ENCODE measurements at places on chromosomes 13 and 19.
A peak's percentile ranks its signal among the peaks of the same experiment; 100 is the strongest.

DNA sequence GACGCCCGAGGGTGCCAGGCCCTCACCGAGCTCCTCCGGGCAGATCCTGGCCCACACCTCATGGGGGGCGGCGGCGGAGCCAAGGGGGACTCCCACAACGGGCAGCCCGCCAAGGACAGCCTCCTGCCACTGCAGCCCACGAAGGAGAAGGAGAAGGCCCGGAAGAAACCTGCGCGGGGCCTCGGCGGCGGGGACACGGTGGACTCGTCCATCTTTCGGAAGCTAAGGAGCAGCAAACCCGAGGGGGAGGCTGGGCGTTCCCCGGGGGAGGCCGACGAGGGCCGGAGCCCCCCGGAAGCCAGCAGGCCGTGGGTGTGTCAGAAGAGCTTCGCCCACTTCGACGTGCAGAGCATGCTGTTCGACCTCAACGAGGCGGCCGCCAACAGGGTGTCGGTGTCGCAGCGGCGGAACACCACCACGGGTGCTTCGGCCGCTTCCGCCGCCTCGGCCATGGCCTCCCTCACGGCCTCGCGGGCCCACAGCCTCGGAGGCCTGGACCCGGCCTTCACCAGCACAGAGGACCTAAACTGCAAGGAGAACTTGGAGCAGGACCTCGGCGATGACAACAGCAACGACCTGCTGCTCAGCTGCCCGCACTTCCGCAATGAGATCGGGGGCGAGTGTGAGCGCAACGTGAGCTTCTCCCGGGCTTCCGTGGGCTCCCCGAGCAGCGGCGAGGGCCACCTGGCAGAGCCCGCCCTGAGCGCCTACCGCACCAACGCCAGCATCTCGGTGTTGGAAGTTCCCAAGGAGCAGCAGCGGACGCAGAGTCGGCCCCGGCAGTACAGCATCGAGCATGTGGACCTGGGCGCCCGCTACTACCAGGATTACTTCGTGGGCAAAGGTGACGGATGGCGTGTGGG lies 141.5 kb downstream of the DPF1 start:
- no peak for DNase-seq

GRCh38 chr19:23203841-23204344 lies 46.3 kb downstream of the ZNF724 start:
- no peak for DNase-seq

DNA sequence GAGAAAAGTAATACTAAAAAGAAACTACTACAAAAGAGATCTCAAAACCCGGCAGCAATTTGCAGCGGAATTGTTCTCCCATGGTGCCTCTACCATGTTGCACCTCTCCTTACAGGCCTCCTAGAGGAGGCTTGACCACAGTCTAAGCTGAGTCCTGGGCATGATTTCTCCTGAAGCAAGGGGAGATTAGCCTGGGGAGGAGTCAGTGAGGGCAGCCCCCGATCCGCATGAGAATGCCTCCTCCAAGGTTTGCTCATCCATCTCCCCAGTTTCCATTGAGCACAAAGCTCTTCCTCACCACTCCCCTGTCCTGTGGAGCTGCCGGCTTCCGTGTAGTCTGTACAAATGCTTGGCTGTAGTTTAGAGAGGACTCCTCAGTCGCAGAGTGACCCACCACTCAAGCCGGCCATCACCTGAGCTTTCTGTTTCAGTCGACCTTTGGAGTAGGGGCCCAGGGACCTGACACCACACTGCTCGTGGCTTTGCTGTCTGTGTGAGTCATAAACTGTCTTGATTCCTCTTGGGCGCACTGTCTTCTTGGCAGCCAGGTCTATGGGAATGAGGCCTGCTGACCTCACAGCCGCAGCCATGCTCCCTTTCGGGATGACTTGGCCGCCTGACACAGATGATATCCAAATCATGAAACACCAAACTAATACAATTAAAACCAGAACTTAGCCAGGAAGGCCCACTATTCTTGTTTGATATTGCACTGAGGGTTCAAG lies 72.3 kb downstream of the C1QTNF9 start:
- DNase-seq = no peak

- no peak for DNase-seq
Measured at GRCh38 chr19:5542665-5543064, 25.1 kb downstream of the TINCR start.

GRCh38 chr13:26459276-26460131 lies 98.0 kb upstream of the WASF3 start:
- no peak for DNase-seq

DNA sequence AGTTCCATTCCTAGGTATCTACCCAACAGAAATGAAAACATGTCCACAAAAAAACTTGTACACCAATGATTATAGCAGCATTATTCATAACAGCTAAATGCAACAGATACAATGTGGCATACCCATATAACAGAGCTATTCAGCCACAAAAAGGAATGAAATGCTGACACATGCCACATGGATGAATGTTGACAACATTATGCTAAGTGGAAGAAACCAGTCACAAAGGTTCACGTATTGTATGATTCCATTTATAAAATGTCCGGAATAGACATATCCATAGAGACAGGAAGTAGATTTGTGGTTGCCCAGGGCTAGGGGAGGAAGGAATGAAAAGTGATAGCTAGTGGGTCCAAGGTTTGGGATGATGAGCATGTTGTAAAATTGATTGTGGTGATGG lies 10.8 kb downstream of the CRYL1 start:
- DNase-seq = no peak

DNA sequence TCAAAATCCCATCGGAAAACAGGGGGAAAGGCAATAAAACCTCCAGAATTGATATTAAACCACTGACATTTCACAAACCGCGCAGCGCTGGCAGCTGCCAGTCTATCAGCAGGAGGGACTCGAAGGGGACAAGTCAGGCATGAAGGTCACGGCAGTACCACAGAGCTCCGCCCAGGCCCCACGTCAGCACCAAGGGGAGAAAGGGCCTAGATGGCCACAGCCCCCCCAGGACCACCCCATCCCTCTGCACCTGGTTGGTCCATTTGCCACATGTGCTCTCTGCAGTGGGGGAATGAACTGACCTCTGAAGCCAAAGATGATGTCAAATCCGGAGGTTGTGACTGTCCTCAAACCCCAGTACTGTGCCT lies 9.5 kb upstream of the VSTM2B start:
- DNase-seq = no peak

- DNase-seq = no peak
Measured at GRCh38 chr13:67713571-67713970, 483.4 kb upstream of the PCDH9 start.

DNA sequence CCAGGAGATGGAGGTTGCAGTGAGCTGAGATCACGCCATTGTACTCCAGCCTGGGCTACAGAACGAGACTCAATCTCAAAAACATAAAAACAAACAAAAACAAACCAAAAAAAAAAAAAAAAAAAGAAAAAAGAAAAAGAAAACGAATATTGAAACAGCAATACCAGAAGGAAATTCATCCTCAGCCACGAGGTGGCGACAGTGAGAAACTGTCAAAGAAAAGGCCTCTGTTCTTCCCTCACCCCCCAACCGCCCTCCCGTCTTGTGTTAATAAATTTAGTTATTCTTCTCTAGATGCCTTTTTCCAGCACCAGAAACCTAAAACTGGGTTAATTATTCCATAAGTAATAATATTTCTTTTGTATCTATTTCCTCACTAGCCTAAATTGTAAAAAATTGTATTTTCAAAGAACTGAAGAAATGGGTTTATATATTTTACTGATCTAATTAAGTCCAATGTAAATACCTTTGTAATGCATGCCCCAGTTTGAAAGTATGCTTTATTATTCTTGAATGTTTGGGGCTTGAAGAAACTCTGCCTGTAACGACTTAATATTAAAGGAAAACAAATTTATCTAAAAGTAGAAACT lies 38.6 kb downstream of the LIG4 start:
- peak; percentile 27 for DNase-seq

GRCh38 chr13:110942248-110942981 lies 27.5 kb upstream of the ANKRD10 start:
- DNase-seq = no peak

GRCh38 chr19:3426433-3426832 lies 53.9 kb downstream of the SMIM24 start:
- no peak for DNase-seq

DNA sequence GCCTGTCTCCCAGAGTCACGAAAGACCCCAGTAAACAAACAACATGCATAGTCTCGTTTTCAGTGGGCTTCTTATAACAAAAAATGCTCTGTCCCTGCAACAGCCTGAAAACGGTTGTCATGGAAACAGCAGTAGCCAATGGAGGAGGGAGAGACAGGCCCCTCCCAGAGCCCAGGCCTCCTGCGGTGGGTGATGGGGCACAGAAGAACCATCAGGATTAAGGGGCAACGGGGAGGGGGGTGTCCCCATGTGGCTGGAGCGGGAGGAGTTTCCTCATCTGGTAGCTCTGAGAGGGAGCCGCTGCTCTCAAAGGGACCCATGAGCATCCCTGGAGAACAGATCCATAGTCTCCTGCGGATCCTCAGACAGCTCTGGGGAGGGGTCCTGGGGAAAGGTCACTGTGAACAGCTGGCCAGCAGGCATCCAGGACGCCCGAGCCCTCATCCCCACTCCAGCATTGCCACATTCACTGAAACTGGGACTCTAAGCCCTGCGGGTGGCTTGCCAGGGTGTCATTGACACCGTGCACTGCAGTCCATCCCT lies 37.5 kb upstream of the PNMA8B start:
- DNase-seq = no peak

DNA sequence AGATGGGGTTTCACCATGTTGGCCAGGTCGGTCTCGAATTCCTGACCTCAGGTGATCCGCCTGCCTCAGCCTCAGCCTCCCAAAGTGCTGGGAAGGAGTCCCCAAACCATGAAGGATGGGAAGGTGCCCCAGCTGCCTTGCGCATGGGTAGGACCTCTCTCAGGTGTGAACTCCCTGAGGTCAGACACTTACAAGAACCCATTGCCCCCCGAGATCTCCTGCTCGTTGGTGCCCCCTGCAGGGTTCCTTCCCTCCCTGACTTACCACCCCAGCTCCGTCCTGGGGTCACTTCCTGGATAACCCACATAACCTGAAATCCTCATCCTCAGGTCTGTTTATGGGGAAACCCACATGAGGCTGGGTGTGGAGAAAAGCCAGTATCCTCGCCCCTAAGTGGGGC lies 41.7 kb downstream of the UNC13A start:
- DNase-seq = no peak

- DNase-seq = no peak
Measured at GRCh38 chr13:93101226-93101734, 125.3 kb upstream of the GPC6 start.

DNA sequence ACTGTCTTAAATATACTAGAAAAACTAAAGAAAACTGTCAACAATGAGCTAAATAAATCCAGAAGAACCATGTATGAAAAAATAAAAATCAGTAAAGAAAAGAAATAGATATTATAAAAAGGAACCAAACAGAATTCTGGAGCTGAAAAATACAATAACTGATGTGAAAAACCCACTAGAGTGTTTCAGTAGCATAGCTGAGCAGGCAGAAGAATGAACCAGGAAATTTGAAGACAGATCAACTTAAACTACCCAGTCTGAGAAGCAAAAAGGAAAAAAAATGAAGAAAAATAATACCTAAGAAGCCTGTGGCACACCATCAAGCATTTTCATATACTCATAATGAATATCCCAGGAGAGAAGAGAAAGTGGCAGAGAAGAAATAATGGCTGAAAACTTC lies 240.1 kb upstream of the RXFP2 start:
- DNase-seq = no peak

DNA sequence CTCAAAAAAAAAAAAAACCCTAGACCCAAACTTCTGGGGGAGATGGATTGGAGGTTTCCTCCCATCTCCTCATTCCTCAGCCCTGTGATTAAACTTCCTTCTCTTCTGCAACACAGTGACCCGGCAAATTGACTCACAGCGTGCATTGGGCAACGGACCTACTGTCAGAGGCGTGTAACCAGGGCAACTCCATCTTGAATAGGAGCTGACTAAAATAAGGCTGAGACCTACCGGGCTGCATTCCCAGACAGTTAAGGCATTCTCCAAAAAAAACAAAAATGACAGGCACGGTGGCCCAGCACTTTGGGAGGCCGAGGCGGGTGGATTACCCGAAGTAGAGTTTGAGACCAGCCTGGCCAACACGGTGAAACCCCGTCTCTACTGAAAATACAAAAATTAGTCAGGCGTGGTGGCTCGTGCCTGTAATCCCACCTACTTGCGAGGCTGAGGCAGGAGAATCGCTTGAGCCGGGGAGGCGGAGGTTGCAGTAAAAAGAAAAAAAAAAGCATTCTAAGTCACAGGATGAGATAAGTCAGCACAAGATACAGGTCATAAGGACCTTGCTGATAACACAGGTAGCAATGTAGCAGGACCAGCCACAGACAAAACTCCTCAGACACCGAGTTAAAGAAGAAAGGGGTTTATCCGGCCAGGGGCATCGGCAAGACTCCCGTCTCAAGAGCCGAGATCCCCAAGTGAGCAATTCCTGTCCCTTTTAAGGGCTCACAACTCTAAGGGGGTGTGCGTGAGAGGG lies 5.4 kb upstream of the NLRP7 start:
- no peak for DNase-seq

DNA sequence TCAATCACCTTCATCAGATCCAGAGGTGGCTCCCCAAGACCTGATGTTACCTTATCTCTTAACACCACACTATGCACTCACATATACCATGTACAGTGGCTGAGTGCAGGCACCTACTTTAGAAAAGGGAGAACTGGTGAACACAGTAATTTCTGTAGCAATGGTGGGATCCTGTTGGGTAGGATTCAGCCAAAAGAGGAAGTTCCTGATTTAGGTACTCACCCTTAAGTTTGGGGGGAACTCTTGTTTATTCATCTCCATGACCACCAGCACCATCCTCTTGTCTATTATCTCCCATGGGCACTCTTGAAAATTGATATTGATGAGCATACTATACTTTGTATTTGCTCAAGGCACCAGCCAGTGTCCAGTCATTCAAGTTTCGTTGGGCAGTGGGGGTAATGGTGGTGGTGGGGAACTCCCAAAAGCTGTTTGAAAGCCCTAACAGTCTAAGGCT lies 324.4 kb downstream of the LMO7 start:
- DNase-seq = no peak

- no peak for DNase-seq
Measured at GRCh38 chr19:56837004-56837403, 3.5 kb downstream of the PEG3 start.

- no peak for DNase-seq
Measured at GRCh38 chr13:39362652-39363381, 240.2 kb downstream of the LHFPL6 start.

GRCh38 chr19:44401139-44402115 lies at the start of gene ZNF285:
TSS of gene ZNF285 (minus strand) at chr19:44401608. CDS start at chr19:44397213, 4,395 bp downstream.
- no peak for DNase-seq

DNA sequence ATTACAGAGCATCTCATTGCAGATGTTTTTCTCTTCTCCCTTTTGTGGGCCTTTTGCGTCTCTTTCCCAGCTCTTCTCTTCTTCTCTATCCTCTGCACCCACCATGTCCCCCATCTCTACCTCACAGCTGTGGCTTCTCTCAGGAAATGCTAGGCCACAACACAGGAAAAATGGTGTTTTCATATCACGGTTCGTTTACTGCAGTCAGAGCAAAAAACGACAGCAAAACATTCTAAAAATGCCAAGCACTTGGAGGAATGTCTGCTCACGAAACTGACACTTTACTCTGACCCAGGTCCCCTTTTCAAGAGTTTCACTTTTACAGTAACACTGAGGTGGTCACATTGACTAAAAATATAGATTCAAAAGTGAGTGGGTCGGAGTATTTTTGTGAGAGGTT lies 152.2 kb downstream of the DCT start:
- DNase-seq = no peak

- no peak for DNase-seq
Measured at GRCh38 chr13:25881971-25882451, 169.8 kb downstream of the SHISA2 start.

GRCh38 chr13:111080642-111081041 lies 34.5 kb upstream of the ARHGEF7 start:
- no peak for DNase-seq

GRCh38 chr13:56932104-56932503 lies 208.6 kb upstream of the PRR20A start:
- DNase-seq = no peak

- no peak for DNase-seq
Measured at GRCh38 chr19:28341810-28342350, 871.1 kb downstream of the UQCRFS1 start.
